Stimulated activated CD8-positive, alpha-beta memory T cell treated with anti-CD3 and anti-CD28 coated beads, Interleukin-4, amount 100 ng/mL, for 4 hours (primary cell): ENCODE measurements at places on chromosomes 5 and 9.

GRCh38 chr5:3201941-3202340 is 393.7 kb upstream of the IRX1 start:
- DNase-seq, result no peak

GRCh38 chr9:81562231-81563019 is 126.9 kb downstream of the TLE1 start:
- no peak for DNase-seq

GRCh38 chr5:148586796-148587195 is 67.5 kb downstream of the HTR4 start:
- DNase-seq, result no peak

DNA sequence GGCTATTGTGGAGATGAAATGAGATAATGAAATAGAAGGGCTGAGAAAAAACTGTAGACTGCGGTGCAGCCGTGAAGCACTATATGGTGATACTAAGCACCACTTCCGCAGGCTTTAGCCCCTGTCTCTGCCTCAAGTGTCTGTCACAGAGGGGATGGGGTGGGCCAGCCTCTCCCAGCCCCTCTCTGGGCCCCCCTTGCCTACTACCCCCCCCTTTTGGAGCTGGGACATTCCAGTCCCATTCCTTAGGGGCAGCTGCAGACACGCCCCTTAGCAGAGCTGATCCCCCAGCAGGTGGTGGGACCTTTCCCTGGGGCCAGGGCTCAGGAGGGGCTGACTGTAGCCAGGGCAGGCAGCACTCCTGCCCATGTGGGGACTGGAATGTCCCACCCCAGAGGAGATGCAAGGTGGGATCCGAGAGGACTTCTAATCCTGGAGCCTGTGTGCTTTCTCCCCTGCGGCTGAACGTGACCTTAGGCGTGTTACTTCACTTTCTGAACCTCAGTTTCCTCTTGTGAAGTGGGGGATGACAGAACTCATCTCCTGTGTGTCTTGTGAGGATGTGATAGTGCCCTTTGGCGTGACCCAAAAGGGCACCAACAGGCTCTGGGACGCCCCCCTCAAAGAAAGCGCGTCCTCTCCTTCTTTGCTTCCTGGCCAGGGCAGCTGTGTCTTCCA is 1.9 kb downstream of the N4BP3 start:
- DNase-seq, result no peak

GRCh38 chr9:34988218-34989002 is 1.1 kb upstream of the DNAJB5 start:
- no peak for DNase-seq
